ENCODE measurements at places on chromosomes 3 and 15.
A peak's percentile ranks its signal among the peaks of the same experiment; 100 is the strongest.

DNA sequence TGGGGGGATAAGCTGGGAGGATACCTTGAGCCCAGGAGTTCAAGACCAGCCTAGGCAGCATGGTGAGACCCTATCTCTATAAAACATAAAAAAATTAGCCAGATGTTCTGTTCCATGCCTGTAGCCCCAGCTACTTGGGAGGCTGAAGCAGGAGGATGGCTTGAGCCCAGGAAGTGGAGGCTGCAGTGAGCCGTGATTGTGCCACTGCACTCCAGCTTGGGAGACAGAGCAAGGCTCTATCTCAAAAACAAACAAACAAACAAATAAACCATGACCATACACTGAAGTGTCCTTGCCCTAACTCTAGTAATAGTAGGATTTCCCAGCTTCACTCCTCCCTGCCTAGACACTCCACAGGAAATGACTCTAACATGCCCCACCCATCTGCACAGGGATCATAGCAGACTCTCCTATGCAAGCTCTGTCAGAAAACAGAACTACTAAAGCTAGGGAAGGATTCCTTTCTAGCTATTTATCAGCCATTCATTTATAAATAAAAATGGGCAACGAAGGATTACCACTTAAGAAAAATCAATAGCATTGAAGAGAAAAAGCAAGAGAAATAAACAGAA, 4.6 kb downstream of the ERICH6 start:
- DNase-seq, result peak; percentile 46

DNA sequence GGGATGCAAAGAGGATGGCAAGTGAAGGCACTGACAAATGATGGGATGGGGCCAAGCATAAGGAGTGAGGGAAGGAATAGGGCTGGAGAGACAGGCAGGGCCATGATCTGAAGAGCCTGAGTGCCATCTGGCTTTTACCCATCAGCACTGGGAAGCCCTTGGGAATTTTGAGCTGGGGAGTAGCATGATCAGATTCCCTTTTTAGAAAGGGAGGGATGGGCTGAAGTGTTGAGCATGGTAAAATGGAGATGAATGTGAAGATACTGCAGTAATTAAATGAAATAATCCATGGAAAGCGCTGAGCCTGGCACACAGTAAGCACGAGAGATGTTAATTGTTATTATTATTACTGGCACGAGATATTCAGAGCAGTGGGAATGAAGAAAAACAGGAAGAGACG, 9.9 kb downstream of the RBP1 start:
- no peak for DNase-seq

DNA sequence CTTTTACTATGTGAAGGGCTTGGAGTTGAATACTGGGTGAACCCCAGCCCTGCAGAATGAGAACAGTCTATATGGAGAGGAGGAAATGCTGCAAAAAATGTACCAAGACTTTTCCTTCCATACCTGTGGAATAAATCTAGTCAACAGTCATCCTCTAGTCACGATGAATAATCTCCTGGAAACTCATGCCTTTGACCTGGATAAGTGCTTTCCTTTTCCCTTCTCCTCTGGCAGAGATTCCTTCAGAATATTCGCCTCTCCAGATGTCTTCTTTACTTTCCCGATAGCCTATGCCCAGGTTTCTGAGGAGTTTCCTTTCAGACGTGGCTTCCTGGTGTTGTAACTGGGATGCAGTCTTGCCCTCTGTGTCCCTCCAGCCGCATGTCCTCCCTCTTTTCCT, 28.1 kb downstream of the CCNL1 start:
- no peak for DNase-seq

- no peak for DNase-seq
These were observed 260.7 kb downstream of the PLOD2 start for GRCh38 chr3:145900056-145900829.

- no peak for DNase-seq
These were observed 297.0 kb downstream of the CGGBP1 start for GRCh38 chr3:87761795-87762194.

DNA sequence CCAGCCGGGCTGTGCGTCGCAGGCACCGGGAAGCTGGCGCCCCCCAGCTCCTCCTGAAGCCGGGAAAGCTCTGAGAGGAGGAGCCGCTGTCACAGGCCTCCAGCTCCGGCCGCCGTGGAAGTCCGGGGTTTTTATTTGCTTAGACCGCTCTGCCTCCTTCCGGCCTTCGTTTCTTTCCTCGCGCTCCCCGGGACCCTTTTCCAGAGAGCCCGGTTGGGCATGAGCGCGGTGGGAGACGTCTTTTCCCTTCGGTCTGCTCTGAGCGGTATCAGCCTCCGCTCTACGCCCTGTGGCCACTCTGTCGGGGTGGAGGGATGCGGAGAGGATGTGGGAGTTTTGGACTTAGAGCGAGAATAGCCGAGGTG, 559 bp downstream of the SENP5 start:
- peak; percentile 69 for DNase-seq

GRCh38 chr15:50009634-50010033, 109.4 kb downstream of the ATP8B4 start:
- DNase-seq, result no peak

DNA sequence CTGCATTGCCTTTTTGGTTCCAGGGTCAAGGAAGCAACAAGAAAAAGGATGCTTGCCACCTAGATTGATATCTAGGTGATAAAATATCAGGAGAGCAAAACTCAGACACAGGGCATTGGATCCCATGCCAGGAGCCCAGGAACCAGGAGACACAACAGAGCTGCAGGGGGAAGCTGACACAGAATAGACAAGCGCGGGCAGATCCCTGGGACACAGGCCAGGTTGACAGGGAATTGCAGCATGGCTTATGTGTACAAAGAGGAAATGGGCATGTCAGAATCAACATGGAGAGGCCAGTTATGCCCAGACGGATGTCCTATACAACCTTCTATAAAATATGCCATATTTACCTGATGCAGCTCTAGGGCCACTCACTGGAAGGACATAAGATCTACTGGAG, 84.2 kb downstream of the SEMA6D start:
- DNase-seq, result no peak

GRCh38 chr15:73959012-73959581, 32.8 kb downstream of the LOXL1 start:
- DNase-seq, result peak; percentile 70

DNA sequence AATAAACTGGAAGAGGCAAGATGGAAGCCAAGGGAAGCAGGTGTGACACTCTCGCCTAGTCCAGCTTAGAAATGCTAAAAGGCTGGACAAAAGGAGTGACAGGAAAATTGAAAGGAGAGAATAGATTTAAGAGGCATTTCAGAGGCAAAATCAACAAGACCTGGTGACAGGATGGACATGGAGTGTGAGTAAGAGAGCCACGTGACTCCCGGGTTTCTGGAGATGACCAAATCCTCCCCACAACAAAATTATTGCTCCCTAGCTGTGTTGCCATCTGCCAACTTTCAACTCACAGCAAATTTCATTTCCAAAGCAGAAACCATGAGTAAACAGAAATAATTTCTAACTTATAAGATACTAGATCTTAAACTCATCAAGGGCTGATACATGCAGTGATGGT, 52.6 kb downstream of the MTHFS start:
- no peak for DNase-seq

DNA sequence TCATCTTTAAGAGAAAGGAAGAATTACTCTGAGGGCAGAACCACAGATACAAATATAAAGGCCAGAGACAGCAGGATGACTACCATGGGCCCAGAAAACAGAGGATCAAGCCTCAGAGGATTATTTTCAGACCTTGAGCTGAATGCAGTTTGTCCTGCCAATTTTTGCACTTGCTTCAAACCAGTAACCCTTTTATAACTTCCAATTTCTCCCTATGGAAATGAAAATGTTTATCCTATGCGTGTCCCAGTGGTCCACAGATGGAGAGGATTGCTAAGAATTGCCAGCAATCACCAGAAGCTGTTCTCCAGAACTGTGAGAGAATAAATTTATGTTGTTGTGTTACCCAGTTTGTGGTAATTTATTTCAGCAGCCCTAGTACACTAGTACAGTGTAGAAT, 26.4 kb upstream of the MME start:
- DNase-seq, result no peak

DNA sequence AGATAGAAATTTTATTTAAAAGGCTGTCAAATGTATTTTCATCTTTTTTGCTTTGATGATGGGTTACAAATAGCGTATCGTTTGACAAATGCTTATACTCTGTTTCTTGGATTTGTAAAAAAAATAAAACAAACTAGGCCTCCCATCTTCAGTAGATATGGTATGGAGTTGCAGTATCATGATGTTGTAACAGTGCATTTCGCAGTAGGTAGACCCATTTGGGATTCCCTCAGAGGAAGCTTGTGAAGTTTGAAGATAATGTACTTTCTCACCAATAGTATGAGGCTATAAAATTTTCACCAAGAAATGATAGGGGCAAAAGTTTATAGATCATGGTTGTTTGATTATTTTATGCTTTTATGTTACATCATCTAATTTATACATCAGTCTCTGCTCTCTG, 10.8 kb downstream of the MBNL1 start:
- DNase-seq, result no peak

DNA sequence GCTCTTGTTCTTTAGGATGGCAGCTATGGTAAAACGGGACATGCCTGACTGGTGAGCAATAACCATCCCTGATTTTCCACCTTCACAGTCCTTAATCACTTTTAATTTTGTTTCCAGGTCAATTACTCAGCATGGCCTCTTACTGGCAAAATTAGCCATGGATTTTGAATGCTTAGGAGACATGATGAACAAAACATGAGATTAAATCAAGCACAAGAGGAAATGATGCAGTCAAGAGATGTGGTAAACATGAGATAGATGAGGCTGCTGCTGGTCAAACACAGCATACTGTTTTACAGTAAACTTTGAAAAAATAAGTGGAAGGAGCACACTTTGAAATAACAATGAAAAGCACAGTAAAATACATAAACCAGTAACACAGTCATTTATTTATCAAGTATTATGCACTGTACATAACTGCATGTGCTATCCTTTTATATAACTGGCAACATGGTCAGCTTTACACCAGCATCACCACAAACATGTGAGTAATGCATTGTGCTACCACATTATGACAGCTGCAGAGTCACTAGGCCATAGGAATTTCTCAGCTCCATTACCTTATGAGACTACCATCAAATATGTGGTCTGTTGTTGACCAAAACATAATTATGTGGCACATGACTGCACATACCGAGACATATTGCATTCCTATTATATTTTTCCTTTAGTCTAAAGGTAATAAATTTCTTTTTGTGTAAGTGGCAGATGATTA, 30.1 kb upstream of the ZNF502 start:
- no peak for DNase-seq

DNA sequence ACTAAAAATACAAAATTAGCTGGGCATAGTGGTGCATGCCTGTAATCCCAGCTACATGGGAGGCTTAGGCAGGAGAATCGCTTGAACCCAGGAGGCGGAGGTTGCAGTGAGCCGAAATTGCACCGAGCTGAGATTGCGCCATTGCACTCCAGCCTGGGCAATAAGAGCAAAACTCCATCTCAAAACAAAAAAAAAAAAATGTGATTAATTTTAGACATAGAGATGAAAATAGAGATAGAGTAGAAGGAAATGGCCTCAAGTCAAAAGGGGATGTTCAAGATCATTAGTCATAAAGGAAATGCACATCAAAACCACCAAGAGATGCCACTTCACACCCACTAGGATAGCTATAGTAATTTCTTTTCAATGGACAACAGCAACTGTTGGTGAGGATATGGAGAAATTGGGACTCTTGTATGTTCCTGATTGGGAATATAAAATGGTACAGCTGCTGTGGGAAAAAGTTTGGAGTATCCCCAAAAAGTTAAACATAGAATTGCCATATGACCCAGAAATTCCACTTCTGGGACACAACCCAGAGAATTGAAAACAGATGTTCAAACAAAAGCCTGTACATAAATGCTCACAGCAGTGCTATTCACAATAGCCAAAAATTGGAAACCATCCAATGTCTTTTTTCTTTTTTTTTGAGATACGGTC, 55.4 kb downstream of the ABHD2 start:
- no peak for DNase-seq

DNA sequence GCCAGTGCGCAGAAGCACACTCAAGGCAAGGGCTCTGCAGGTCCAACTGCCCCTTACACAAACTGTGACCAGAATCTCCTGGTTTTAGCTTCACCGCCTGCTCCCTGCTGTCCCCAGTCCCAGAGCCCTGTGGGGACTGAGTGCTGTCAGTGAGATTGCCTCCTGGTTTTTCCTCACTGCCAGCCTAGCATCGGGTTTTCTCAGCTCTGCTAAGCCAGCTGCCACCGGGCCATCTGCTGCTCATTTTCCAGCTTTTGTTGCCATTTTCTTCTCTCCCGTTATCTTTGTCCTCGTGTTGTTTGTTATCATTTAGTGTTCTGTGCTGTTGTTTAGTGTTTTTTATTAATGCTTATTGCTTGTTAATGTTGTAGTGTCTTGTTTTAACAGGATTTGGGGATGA, 79.5 kb upstream of the BLM start:
- no peak for DNase-seq
